Naive thymus-derived CD4-positive, alpha-beta T cell (primary cell): ENCODE measurements at places on chromosomes 7 and 10.

DNA sequence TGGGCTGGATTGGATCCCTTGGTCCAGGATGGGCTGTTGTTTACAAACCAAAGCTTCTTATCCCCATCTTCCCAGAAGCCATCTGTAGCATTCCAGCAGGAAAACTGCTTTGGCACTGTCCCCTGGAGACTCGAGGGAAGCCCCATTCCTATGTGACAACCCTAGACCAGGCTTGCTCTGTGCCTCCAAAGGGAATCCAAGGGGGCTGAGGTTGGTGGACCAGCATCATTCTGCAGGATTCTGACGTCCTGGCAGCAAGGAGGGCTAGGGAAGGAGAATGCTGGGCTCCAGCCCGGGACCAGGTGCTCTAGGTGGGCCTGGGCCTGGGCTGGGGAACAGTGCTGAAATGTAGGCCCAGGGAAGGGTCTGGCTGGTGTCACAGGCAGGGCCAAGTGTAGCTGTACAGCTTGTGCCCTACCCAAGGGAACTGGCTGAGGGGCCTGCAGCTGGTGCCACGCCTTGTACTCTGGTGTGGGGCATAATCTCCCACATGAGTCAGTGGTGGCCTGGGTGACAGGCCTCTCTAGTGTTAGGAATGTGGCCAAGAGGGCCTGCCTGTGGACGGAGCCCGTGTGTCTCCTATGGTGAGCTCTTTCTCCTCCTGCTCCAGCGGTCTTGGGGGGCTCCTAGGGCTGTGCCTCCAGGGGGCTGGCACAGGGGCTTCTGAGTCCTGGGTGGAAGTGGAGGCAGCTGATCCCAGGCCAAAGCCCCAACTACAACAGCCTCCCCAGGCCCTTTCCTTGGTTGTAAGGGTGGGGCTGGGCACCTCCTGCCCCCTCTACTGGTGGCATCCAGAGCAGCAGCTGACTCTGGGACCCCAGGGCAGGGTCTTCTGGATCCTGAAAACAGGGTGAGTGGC is 25.2 kb downstream of the TRIM8 start:
- DNase-seq = no peak
- no peaks in the 10 kb centered on the region for H3K27me3 ChIP-seq
- H3K4me3 ChIP-seq = no peak overlapping the region
- no peaks in the 10 kb centered on the region for H3K36me3 ChIP-seq
- H3K4me1 ChIP-seq = peaks cover 25% of the 10 kb centered on the region

DNA sequence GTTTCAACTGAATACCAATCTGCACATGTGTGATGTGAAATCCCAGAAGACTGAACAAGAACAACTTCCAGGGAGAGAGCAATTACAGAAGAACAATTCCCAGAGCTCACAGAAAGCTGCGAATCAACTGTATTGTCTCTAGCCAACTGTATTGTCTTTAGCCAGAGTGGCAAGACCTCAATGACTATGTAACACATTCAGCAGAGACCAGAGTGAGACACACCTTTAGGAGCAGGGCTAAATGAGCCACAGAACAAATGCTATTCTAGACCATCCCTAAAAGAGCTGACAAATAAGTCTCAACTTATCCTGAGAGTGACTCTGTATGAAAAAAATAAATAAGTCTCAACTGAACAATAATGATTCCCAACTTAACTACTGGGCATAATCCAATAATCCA is 72.0 kb downstream of the KMT2C start:
- H3K27ac ChIP-seq = no peak overlapping the region
- H3K27me3 ChIP-seq = no peaks in the 10 kb centered on the region
- peaks cover 10% of the 10 kb centered on the region for H3K4me1 ChIP-seq

- no peak for DNase-seq
- H3K36me3 ChIP-seq = no peaks in the 10 kb centered on the region
- no peaks in the 10 kb centered on the region for H3K4me1 ChIP-seq
- no peak overlapping the region for H3K27ac ChIP-seq
- no peak overlapping the region for H3K4me3 ChIP-seq
- no peaks in the 10 kb centered on the region for H3K27me3 ChIP-seq
Observed at GRCh38 chr7:1794888-1795542, 124.9 kb downstream of the ELFN1 start.

- H3K27ac ChIP-seq = no peak overlapping the region
- no peak for DNase-seq
- H3K36me3 ChIP-seq = no peaks in the 10 kb centered on the region
- no peak overlapping the region for H3K4me3 ChIP-seq
Observed at GRCh38 chr7:66720561-66720960, 20.0 kb upstream of the RABGEF1 start.
